ENCODE measurements at places on chromosomes 5 and 9.
A peak's percentile ranks its signal among the peaks of the same experiment; 100 is the strongest.

DNA sequence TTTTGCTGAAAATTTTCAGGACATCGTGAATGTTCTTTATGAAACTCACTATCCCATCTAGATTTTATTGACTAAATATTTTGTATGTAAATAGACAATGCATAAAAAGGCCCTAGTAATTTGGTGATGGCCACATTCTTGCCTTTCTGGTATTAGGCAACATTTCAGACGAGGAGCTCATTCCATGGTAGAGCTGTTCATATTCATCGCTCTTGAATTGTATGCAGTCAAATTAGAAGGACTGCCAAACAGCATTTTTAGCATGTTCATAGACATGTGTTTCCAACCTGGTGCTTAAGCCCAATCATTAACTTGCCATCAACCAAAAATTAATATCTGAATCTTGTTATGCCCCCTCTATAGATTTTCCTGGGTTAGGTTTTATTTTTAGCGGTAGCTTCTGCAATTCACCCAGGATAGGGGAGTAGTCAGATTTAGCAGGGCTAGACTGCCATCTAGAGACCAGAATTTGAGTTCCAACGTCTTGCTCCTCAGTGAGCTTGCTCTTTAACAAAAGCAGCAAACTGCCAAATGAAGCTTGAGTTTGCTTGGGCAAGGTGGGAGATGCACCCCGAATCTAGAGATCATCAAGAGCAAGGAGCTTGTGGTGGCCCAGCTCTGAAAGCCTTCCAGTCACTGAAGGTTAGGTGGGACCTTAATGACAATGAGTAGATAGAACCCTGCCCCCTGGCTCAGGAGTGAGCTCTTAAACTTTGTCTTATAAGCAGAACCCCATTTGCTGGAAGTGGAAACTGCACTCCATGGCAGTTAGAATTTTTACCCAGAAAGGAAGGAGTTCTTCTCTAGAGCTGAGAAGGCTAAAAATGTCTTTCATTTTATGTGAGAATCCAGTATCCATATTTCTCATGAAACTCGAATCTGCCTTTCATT lies 456.2 kb downstream of the RASEF start:
- DNase-seq = peak; percentile 32

DNA sequence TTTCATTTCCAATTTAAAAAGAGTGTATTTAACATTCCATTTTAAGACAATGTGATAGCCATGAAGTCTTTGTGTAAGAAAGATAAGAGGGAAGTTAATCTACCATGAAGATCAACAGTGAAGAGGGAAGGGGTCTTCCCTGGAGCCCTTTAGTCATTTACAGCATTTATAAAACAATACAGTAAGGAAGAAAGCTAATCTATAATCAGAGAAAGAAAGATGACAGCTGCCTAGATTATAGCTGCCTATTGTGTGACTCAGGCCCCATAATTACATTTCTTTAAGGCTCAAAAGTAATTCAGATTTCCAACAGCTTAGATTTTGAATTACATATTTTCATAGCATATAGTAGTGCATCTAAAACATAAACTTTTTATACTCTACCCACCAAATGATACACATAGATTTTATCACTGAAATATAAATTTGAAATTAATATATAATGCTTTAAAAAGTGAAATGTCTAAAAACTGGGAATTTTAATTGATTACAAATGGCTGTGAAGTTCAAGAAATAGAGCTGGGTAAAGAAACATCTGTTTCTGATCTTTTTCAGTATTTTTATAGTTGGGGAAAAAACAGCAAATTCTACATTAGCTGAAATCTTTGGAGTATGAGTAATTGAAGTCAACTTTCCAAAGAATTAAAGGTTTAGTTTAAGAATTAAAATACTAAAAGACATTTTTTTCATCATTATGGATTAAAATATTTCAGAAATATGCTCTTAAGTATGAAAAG lies 89.6 kb downstream of the RIC1 start:
- no peak for DNase-seq

DNA sequence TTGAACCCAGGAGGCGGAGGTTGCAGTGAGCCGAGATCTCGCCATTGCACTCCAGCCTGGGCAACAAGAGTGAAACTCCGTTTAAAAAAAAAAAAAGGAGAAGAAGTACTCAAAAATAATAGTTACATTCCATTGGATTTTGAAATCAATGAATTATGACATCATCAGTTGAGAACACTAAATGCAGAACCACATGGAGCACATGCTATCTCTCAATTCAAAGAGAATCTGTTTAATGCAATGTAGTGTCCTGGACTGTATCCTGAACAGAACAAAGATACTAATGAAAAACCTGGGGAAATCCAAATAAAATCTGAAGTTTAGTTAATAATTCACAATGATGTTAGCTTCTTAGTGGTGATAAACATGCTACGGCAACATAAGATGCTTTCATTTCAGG lies 20.3 kb downstream of the CDC14B start:
- DNase-seq = no peak

- no peak for DNase-seq
These were observed 36.2 kb upstream of the ZNF169 start for GRCh38 chr9:94222870-94223269.

GRCh38 chr9:35956651-35957050 lies 1.3 kb downstream of the OR2S2 start:
- DNase-seq = no peak

GRCh38 chr5:43068037-43068436 lies 27.9 kb upstream of the ANXA2R start:
- no peak for DNase-seq

GRCh38 chr9:133702798-133703590 lies 35.2 kb downstream of the SARDH start:
- DNase-seq = no peak

GRCh38 chr5:58002323-58002722 lies 457.6 kb downstream of the PLK2 start:
- no peak for DNase-seq

DNA sequence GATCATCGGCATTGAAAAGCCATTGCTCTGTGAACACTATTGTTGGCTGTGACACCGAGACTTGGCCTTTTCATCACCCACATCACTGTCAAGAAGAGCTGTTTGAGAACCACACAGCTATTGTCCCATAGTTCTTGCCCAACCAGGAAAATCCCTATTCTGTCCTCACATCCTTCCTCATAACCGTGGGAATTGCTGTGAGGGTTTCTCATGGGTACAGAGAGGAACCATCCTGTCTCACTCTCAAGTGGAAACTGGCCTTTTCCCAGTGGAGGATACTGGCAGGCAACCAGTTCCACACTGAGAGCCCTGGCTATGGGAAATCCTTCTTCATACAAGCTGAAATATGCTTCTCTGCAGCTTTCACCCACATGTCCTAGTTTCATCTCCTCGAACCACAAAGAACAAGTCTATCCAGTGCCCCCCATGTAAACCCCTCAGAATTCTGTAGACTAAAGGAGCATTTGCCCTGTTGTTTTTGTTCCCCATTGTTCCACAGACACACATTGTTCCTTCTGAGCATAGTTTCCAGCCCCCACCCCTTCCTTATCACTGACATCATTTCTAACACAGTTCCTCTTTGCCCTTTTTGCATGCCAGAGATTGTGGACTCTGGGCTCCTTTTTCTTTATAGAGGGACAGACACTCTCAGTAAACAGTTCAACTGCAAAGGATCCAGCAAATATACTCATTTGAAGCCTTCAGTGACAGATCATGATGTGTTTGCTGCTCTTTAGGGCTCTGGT lies 57.8 kb upstream of the C5orf46 start:
- no peak for DNase-seq

- no peak for DNase-seq
These were observed 83.3 kb upstream of the CCDC112 start for GRCh38 chr5:115379622-115380344.

DNA sequence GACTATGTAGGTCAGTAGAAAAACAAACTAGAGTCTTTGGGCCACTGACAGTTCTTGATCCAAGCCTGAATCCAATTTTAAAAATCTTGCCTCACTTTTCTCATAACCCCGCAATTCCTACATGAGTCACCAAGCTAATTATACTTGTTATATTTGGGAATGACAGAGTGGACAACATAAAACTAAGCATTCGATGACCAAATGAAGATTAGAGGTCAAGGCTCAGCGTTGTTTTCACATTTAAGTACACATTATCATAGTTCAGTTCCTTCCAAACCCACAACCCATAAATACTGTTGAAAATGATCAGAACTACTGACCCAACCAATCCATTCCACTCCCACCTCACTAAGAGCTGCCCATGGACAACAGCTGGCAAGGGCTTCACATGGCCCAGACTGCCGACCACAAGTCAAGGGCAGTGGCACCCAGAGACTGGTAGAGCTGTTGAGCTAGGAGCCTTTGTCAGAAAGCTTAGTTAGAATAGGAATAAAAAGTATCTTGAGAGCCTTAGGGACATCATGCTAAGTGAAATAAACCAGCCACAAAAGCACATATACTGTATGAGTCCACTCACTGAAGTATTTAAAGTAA lies 64.2 kb downstream of the MYO10 start:
- no peak for DNase-seq

DNA sequence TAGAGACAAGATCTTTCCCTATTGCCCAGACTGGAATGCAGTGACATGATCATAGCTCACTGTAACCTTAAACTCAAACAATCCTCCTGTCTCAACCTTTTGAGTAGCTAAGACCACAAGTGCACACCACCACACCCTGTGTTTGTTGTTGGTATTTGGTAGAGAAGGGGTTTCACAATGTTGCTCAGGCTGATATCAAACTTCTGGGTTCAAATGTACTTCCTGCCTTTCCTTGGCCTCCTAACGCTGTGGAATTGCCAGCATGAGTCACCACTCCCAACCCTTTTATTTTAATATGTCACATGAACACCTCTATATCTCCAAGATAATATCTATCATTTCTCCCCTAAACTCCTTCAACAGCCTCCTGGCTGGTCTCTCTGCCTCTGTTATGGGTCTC lies 719.0 kb downstream of the PTPRD start:
- DNase-seq = no peak

DNA sequence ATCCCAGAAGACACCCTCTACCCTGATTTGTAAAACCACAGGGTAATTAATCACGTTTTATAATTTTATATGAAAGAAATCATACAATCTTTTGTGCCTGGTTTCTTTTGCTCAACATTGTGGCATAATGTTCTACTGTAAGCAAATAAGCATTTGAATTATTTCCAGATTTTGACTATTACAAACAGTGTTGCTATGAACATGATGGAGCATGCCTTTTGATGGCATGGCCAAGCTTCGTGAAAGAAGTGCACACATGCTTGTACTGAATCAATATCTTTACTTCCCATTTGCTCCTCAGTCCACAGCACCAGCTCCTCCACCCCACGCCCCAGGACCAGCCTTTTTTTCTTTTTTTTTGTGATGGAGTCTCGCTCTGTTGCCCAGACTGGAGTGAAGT lies 29.9 kb downstream of the ACSL6 start:
- DNase-seq = no peak

DNA sequence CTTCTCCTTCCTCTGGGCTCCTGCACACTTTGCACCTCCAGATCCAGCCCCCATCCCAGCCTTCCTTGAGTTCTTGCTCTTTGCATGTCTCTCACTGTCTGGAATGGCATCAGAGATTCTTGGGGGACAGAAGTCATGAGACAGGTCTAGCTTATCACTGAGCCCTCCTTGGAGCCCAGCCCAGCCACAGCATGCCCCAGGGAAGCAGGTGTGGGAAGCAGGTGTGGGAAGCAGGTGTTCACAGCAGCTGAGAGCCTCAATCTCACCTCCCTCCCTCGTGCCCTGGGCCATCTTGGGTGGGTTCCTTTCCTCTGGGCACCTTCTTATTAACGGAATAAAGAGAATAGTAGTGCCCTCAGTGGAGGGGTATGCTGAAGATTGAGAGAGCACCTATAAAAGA lies 27.2 kb downstream of the SLC6A7 start:
- DNase-seq = no peak

DNA sequence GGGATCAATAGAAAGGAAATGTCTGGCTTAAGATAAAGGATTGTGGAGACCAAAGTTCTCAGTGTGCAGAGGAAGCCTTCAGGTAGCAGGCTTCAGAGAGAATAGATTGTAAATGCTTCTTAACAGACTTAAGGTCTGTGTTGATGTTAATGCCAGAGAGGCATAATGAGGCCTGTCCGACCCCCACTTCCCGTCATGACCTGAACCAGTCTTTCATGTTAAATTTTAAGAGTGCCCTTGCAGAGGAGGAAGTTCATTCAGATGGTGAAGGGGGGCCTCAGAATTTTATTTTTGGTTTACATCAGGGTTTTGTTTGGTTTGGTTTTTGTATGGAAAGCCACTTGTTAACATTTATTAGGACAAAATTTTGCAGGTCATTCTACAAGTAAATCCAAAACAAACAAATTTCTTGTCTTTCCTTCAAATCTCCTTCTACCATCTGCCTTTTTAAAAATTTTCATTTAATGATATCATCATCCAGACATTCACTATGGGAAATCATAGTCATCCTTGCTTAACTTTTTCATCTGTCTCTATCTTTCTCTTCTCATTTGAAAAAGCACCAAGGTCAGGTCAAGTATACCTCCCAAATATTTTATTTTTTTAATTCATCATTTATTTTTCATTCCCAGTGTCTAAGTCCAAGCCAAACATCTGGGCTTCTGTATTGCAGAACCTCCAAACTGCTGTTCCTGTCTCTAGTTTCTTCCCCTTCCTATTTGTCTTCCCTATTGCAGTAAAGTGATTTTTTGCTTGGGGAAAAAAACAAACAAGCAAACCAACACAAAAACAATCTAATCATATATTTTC lies 6.9 kb upstream of the ABCA1 start:
- no peak for DNase-seq

GRCh38 chr5:92504346-92504745 lies 1076.7 kb downstream of the NR2F1-AS1 start:
- no peak for DNase-seq

- no peak for DNase-seq
These were observed 63.9 kb downstream of the C9orf152 start for GRCh38 chr9:110143950-110144545.

- DNase-seq = no peak
These were observed 1.7 kb downstream of the UBE2D2 start for GRCh38 chr5:139562847-139563246.

DNA sequence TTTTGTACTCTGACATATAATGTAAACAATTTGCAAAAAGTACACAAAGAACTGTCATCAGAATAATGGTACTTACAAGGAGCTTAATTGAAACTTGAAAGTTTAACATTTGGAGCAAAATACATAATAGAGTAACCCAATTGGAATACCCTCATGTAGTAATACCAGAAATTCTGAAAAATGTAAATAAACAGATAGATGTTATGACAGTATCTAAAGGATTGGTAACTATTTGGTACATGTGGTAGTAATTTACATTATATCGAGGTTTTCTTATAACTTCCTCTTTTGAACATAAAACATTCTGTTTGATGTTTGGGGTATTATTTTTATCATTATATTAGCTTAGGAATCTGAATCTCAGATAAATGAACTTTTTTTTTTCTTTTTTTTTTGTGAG lies 211.7 kb upstream of the ELL2 start:
- no peak for DNase-seq

DNA sequence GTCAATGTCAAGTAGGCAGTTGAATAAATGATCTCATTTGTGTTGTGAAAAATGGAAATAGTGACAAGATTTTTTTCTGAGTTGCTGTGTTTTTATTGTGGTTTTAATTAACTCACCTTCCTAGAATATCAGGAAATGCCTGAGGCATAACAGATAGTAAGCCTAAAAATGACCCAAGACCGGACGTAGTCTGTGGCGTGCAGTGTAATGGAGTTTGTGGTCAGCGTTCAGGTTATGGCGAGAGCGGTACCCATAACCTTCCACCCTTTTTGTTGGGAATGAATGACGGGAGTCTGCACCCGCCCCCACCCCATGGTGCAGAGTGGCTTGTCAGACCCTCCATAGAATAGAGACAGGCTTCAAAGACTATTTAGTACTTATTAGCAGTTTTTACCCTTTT lies 119.3 kb downstream of the GALNT10 start:
- DNase-seq = no peak

GRCh38 chr5:135944967-135945560 lies 9.7 kb downstream of the LECT2 start:
- DNase-seq = peak; percentile 44

- DNase-seq = no peak
These were observed 967 bp downstream of the NEURL1B start for GRCh38 chr5:172642051-172642409.
